ENCODE measurements at places on chromosomes 6 and 20.

DNA sequence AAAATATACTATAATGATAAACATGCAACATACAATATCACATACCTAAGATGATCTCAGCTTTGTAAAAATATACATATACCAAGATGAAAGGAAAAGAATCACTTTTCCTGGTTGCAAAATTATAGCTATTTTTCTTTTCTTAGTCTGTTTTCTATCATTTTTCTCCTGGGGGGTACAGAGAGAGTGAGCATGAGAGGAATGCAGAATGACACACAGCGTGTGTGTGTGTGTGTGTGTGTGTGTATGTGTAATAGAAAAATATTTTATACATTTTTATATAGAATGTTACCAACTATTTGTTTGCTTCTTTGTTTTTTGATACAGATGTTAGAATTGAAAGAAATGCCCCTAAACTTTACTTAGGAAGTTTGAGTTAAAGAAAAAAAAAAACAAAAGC lies 64.3 kb downstream of the FAM83B start:
- DNase-seq: no peak

DNA sequence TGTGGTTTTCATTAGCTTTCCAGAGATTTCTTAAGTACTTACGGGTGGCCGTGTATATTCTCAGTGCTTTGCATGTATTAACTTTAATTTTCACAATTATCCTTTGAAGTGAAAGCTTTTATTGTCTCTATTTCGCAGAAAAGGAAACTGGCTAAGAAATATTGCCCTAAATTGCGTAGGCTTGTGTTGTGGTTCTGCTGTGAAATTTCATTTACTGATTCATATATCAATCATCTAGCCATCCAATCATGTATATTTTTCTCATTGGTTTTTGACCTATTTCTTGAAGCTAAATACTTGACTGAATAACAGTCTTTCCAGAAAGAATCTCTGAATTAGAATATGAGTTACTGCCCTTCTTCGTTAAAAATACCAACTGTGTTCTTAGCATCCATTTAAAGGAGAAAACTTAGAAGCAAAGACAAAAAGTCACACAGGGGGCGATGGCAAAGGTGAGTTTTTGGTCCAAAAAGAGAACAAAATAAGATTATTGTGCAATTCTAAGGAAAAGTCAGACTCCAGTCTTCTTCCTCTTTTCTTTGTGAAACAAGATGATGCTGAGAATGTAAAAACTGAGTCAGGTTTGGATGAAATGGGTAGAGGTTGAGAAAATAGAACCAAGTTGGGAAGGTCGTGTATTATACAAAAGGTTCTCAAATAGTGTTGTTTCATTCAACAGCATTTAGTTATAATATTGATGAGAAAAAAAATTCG lies 1.4 kb downstream of the CYB5R4 start:
- DNase-seq: no peak

DNA sequence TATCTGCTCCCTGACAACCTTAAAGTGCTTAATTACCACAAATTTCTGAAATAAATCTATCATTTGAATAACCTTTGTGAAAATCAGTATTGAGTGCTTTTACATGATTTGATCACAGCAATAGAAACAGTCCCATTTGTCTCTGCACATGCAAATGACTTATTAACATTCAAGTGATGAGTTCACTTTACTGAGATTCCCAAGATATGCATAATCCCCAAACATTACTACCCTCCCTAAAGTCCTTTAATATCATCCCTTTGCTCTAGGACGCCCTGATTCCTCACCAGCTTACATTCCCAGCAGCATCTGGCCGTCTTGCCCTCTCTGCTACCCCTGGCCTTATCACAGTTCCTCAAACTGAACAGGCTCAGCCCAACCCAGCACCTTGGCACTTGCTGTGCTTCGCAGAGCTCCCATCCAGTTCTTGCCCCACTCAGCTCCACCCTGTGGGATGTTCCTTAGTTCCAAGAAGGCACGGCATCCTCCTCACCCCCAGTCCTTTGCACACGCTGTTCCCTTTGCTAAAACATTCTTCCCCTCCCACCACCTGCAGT lies 347.5 kb downstream of the PREX1 start:
- no peak for DNase-seq

GRCh38 chr6:85756982-85757381 lies 114.3 kb upstream of the SYNCRIP start:
- no peak for DNase-seq

GRCh38 chr6:111573131-111573883 lies 32.4 kb downstream of the TRAF3IP2 start:
- no peak for DNase-seq

DNA sequence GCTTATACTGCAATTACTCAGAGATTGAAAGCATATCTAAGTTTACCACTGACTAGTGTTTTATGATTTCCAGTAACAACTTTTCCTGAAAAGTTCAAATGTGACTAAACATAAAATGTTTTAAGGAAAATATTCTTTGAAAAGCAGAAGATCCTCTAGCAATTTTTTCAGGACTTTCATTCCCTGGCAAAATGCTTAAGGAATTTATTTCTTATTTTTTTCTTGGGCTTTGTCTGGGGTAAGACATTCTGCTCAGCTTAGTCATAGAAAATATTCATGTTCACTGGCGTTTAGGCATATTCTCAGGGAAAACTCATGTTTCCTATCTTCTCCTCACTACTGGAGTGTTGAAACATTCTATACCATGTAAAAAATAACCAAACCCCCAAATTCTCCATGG lies 235.3 kb upstream of the CEP162 start:
- no peak for DNase-seq

GRCh38 chr6:168096271-168096764 lies 17.3 kb upstream of the FRMD1 start:
- DNase-seq: no peak
